ENCODE measurements at places on chromosomes 1 and 21. TPM values are rescaled to one million over a fixed set of nuclear protein-coding genes. Genes with fewer than 3 reads are reported as not detected.
A peak's percentile ranks its signal among the peaks of the same experiment; 100 is the strongest.

Gene JAM2
- total RNA-seq: 0.21 TPM

DNA sequence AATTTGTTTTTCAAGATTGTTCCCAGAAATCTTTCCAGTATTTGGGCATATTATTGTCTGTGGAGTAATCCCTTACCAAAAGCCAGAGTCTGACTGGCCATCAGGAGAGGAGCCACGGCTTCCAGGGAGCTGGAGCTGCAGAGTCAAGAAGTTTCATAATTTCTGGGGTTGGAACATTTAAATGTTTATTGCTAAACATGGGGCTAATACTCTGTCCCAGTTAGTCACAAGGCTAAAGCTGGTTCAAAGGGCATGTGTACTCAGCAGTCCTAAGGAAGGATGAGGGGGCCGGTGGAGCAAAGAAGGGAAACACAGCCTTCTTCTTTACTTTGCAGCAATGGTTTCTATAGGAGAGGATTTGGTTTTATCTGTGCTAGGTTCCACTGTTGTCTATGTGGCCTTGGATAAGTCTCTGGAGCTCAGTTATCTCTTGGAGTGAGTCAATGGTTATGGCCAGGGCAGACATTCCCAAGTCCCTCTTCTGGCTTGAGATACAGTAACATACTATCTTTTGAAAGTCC, 9.5 kb downstream of the DENND2D start:
- H3K27me3 ChIP-seq: no peaks in the 10 kb centered on the region
- peaks cover 80% of the 10 kb centered on the region for H3K4me1 ChIP-seq
- peaks cover 22% of the 10 kb centered on the region for H3K36me3 ChIP-seq
- no peak overlapping the region for H3K4me3 ChIP-seq
- DNase-seq: no peak
- H3K27ac ChIP-seq: peak overlapping the region; percentile 91

DNA sequence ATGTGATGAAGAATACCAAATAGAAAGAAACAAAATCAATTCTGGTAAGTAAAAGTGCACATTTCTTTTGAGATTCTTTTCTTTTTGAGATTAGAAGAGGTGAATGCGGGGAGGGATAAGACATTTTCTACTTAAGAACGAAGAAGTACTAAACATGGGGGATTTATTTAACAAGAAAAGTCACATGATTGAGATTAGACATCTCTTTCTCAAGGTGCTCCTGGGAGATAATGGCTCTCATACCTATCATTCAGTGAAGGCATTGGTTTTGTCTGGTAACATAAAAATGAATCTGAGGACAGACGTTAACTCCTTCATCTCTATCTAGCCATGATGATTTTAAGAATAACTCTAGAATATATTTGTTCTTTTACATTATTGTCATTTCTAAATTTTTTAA, 147.9 kb upstream of the SAMSN1 start:
- no peak for DNase-seq
- H3K4me3 ChIP-seq: no peak overlapping the region
- H3K27ac ChIP-seq: no peak overlapping the region
- peaks cover 2% of the 10 kb centered on the region for H3K36me3 ChIP-seq
- H3K27me3 ChIP-seq: no peaks in the 10 kb centered on the region
- H3K4me1 ChIP-seq: peaks cover 3% of the 10 kb centered on the region

Gene A3GALT2
- total RNA-seq: not detected

DNA sequence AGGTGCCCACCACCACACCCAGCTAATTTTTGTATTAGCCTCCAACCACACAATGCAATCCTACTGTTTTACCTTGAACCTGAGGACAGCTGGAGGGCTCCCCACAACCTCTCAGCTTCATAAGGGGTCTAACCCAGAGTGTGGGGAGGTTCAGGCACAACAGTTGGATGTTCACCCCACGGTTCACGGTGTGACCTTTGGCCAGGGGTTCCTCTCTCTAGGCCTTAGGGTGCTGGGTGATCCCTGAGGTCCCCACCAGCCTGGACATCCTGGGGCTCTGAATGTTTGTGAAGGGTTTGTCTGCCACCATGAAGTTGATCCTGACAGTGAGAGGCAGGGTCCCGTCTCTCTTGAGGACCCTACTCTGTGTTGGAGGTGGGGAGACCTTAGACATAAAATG, 3.9 kb downstream of the ACOT11 start:
- H3K36me3 ChIP-seq: no peaks in the 10 kb centered on the region
- H3K27me3 ChIP-seq: no peaks in the 10 kb centered on the region
- H3K4me1 ChIP-seq: peaks cover 2% of the 10 kb centered on the region

Gene RNF186
- total RNA-seq: not detected

- no peak for DNase-seq
- no peaks in the 10 kb centered on the region for H3K27me3 ChIP-seq
- H3K4me3 ChIP-seq: no peak within 1 kb of the TSS
- H3K27ac ChIP-seq: no peak within 1 kb of the TSS
- H3K4me1 ChIP-seq: peaks cover 5% of the 10 kb centered on the region
Measured at GRCh38 chr21:29130270-29130969, at the start of gene MAP3K7CL. Gene MAP3K7CL, plus strand, starts transcription at chr21:29130644. Its CDS starts 2,701 bp downstream, at chr21:29133345.

Gene ZNF670
- total RNA-seq: 0.26 TPM

GRCh38 chr1:47791879-47792608, 205.1 kb downstream of the TRABD2B start:
- H3K4me1 ChIP-seq: peaks cover 5% of the 10 kb centered on the region
- no peak overlapping the region for H3K27ac ChIP-seq
- H3K36me3 ChIP-seq: no peaks in the 10 kb centered on the region
- H3K4me3 ChIP-seq: no peak overlapping the region
- peaks cover 33% of the 10 kb centered on the region for H3K27me3 ChIP-seq

GRCh38 chr1:56683569-56683968, 38.5 kb downstream of the PRKAA2 start:
- H3K4me1 ChIP-seq: no peaks in the 10 kb centered on the region
- H3K27ac ChIP-seq: no peak overlapping the region
- H3K36me3 ChIP-seq: no peaks in the 10 kb centered on the region
- no peaks in the 10 kb centered on the region for H3K27me3 ChIP-seq

DNA sequence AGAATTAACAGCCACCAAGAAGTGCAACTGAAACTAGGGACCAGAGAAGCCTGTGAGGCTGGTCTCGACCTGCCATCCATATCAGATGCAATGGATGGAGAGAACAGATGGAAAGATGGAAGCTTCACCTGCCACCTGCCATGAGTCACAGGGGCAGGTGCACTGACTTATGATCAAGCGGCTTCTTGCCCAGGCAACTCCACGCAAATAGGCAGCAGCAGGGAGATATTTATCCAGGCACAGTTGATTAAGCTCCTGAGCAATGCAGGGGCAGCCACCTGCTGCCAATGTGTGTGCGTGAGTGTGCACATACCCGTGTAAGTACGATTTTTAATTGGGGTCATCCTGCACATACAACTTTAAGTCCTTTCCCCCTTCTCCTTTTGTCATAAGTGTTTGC, 174.2 kb downstream of the PTPRU start:
- no peak overlapping the region for H3K27ac ChIP-seq
- H3K36me3 ChIP-seq: no peaks in the 10 kb centered on the region
- H3K27me3 ChIP-seq: peaks cover 76% of the 10 kb centered on the region
- H3K4me3 ChIP-seq: no peak overlapping the region

Gene CD1B
- total RNA-seq: not detected

DNA sequence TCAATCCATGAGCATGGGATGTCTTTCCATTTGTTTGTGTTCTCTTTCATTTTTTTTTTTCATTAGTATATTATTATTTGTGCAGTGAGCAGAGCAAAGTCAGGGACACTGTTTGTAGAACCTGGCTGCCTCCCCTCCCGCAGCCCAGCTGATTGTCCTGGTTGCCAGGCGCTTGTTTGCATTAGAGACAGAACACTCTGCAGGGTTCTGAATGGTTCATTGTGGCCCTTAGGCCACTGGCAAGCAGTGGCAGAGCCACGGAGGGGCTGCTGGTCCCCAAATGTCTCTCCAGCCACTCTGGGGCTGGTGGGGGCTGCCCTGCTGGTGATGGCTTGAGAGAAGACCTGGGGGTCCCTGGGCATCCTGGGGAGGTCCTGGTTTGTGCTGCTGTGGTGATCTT, 29.0 kb downstream of the ETS2 start:
- peaks cover 19% of the 10 kb centered on the region for H3K4me1 ChIP-seq
- no peak overlapping the region for H3K27ac ChIP-seq
- H3K4me3 ChIP-seq: no peak overlapping the region
- H3K36me3 ChIP-seq: no peaks in the 10 kb centered on the region
- peaks cover 27% of the 10 kb centered on the region for H3K27me3 ChIP-seq

DNA sequence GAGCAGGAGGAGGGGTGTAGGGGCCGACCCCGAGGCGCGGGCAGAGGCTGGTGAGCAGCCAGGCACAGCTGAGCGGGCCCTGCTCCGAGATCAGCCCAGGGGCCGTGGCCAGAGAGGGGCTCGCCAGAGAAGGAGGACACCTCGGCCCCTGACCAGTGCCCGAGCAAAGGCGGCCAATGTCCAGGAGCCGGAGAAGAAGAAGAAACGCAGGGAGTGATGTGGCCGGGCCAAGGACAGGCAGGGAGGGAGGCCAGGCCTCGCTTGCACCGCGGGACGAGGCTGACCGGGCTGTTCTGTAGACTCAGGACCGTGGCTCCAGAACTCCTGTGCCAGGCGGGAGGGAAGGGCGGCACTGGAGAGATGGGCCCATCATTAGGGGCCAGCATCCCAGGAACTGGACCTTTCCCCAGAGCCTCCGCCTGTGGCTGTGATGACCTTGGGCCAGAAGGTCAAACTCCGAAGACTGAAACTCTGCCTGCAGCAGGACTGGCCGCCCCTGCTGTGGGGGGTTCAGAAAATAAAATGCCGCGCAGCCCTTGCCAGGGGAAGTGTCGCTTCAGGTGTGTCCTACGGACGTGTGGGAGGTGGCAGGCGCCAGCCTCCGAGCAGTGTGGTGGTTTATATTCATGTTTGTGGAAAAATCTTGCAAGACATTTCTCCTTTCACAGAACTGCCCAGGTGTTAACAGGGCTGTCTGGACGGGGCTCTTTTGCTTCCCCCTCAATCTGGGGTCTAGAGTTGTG, 14.4 kb downstream of the RRP1 start:
- H3K27ac ChIP-seq: no peak overlapping the region
- H3K4me1 ChIP-seq: peaks cover 2% of the 10 kb centered on the region
- H3K27me3 ChIP-seq: no peaks in the 10 kb centered on the region
- no peaks in the 10 kb centered on the region for H3K36me3 ChIP-seq

GRCh38 chr21:29360799-29361765, 62.4 kb downstream of the BACH1 start:
- peaks cover 12% of the 10 kb centered on the region for H3K4me1 ChIP-seq
- no peak overlapping the region for H3K27ac ChIP-seq
- peaks cover 7% of the 10 kb centered on the region for H3K36me3 ChIP-seq

Gene MTMR11
- total RNA-seq: 0.73 TPM

Measured in T-helper 17 cell (primary cell).